ENCODE measurements at places on chromosomes 1 and 21. TPM values are rescaled to one million over a fixed set of nuclear protein-coding genes. Genes with fewer than 3 reads are reported as not detected.
A peak's percentile ranks its signal among the peaks of the same experiment; 100 is the strongest.

TTC39A gene
- total RNA-seq = 0.74 TPM

CDC14A gene
- 21.0 TPM for total RNA-seq

OR2T35 gene
- not detected for total RNA-seq

GRCh38 chr1:171434717-171435346 is 50.5 kb upstream of the PRRC2C start:
- ATAC-seq = peak; percentile 84

- no peak for ATAC-seq
Measured at GRCh38 chr1:232643251-232643650, 13.3 kb upstream of the SIPA1L2 start.

GRCh38 chr1:219277304-219278105 is 103.8 kb downstream of the LYPLAL1 start:
- no peak for ATAC-seq

GRCh38 chr1:22708777-22709176 is 1.9 kb upstream of the EPHB2 start:
- no peak for ATAC-seq

GRCh38 chr21:34022627-34023335 is 50.6 kb upstream of the MRPS6 start:
- ATAC-seq = peak; percentile 92

- no peak for ATAC-seq
Measured at GRCh38 chr1:97929874-97930851, 9.3 kb upstream of the DPYD start.

DNA sequence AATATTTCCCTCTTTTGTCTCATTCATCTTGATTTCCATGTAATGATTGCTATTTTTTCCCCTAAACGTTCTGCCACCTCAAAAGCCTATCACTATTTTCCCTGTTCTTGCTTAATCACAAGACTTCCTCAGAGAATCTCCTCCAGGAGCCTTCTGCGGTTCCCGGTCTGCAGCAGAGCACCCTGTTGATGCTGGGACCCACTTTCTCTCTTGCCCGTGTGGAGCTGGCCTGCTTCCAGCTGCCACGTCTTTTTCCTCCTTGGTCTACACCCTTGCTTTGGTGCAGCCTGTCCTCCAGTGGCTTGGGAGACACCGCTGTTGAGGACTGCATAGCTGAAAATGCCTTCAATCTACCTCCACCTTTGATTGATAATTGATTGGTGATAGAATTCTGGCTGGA is 70.0 kb upstream of the COA6 start:
- ATAC-seq = no peak

- ATAC-seq = no peak
Measured at GRCh38 chr1:244843148-244843978, 7.9 kb downstream of the COX20 start.

GRCh38 chr1:91929250-91929649 is 20.0 kb upstream of the BRDT start:
- no peak for ATAC-seq

- no peak for ATAC-seq
Measured at GRCh38 chr1:24553931-24554330, 2.0 kb upstream of the NCMAP start.

- ATAC-seq = no peak
Measured at GRCh38 chr1:77797991-77798390, 18.5 kb downstream of the MIGA1 start.

All from activated T-helper 17 cell treated with anti-CD3 and anti-CD28 coated beads, Interleukin-2, amount 50 U/mL, for 72 hours (primary cell).